ENCODE measurements at places on chromosomes 5 and 9.

DNA sequence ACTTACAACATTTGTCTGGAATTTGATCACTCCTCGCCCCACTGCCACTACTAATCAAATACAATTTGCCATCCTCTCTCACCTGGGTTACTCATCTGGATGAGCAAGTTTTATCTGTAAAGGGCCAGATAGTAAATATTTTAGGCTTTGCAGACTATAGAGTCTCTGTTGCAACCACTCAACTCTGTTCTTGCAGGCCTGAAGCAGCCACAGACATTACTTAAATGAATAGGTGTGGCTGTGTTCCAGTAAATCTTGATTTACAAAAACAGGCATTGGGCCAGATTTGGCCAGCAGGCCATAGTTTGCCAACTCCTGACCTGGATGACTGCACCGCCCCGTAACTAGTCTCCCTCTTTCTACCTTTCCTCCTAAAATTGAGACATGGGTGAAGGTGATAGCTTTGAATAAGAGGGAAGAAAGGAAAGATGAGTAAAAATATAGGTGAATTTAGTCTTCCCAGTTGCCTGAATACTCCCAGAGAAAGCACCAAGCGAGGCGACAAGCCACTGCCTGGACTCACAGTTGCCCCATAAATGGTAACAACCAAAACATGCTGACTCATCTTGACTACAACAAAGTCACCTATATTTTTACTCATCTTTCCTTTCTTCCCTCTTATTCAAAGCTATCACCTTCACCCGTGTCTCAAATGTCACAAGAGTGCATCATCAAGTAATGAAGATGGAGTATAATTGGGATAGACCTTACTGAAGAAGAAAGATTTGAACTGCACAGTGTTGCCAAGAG is 32.5 kb upstream of the SCAMP1 start:
- no peak for DNase-seq

GRCh38 chr9:96199006-96199405 is 103.0 kb downstream of the HSD17B3 start:
- no peak for DNase-seq

DNA sequence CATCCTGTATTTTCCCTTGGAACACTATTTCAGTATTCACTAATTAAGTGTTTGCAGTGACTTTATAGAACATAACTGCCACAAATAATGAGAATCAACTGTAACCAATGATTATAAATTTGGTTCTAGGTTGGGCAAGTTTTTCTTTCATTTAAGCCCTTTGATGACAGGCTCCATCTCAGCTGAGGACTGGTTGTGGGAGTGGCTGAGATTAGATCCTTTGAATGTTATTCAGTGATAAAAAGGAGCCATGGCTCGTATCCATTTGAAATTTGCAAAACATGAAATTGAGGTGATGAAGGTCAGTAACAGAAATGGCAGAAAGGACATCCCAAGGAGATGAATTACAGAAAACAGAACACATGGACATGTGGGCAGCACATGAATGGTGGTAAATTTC is 138.1 kb upstream of the PCA3 start:
- no peak for DNase-seq

DNA sequence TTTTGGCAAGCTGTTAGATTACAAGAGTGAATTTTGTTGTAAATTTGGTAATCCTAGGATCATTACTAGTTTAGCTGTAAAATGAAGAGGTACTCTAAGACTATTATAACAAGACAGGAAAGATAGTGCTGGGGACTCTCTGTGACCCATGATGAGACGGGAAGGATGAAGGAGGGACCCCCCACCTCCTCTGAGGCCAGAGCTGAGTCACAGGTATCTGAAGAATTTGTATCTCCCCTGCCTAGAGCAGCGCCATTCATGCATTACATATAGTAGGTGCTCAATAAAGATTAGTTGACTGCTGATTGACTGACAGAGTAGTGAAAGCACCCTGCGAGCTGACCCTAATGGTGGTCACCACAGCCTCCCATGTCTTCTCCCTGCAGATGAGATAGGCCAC is 202.8 kb downstream of the SNX18 start:
- no peak for DNase-seq

DNA sequence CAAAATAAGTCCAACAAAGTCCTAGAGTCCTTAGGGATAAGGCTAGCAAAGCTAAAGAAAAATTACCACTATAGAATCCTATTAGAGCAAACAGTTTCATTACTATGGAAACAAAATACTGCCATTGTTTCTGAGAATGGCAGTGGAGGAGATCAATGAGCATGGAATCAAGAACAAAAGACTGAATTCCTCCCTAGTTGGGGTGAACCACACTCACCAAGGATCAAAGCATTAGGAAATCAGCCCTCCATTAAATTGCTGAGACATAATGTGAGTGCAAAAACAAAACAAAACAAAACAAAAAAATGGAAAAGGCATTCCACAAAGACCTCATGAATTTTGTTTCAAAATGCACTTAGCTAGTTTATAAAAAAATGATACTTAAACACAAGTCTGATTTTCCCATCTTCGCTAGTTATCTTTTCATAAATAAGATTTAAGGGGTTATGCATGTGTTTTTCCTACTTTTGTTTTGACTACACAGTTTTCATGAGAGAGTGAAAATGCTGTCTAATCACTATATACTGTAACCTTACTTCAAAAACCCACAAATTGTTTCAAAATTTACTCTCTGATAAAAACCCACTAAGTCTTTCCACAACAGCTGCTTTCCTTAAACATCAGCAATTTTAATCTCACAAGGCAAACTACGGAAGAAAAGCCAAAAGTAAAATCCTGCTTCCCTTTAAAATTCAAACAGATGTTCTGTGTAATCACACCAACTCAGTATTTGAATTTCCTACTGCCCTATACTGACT is 9.7 kb downstream of the SERINC5 start:
- no peak for DNase-seq

DNA sequence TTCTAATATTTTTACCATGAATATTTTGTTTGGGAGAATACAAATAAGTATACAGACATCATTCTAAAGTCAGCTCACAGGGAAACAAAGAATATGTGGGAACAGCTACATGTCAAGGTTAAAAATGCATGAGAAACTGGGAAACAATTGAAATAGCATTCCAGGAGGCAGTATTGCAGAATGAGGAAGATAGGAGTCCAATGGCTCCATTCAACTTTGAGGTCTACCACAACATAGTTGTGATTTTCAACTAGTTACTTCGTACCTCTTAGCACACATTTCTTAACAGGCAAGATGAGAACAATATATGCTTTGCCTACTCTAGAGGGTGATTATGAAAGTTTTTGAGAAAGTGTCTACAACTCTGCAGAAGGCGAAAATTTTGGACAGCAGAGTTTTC is 35.2 kb upstream of the CAST start:
- DNase-seq = no peak

- DNase-seq = peak; percentile 93
Measured at GRCh38 chr9:129868872-129869486, 33.7 kb downstream of the USP20 start.

DNA sequence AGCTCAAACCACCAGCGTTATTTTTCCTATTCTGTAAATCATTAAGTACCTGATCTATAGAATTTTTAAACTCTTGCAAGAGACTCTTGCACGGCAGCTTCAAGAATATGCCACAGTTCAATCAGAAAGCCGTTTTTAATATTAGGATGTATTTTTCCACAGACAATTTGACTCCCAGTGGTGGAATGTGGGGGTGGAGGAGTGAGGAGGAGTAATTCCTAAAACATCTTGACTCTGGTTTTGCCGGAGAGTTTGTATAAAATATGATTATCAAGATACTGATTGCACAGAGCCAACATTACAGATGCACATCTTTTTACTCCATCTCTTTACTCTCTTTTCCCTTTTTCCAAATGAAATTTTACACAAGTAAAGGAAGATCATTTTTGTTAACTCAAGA is 288.3 kb downstream of the ENC1 start:
- no peak for DNase-seq

- DNase-seq = no peak
Measured at GRCh38 chr5:368183-369084, 46.9 kb downstream of the AHRR start.

DNA sequence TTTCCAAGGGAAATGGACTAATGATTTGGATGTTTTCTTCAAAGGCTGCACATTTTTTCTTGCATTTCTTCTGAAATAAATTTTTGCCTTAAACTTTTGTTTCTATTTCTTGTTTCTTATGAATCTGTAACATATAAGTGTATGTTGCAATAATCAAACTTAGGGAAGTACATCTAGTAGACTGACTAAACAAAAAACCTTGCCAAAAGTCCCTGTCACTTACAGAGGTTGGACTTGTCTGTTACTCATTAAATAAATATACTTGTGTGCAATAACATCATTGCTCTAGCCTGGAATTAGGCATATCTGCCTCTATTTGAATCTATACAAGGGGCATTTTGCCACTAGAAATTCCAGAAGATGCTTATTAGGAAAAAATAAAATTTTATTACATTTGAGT is 56.6 kb downstream of the C6 start:
- no peak for DNase-seq

- no peak for DNase-seq
Measured at GRCh38 chr5:139094154-139095131, 103.7 kb downstream of the SIL1 start.

GRCh38 chr5:141172381-141173204 is at the start of gene PCDHB7:
TSS of gene PCDHB7 (plus strand) at chr5:141172644. CDS start at chr5:141172836, 192 bp downstream.
- peak; percentile 29 for DNase-seq

GRCh38 chr5:172380987-172381643 is 73.2 kb downstream of the SH3PXD2B start:
- no peak for DNase-seq

GRCh38 chr9:106503759-106504158 is 359.2 kb upstream of the ZNF462 start:
- DNase-seq = no peak

DNA sequence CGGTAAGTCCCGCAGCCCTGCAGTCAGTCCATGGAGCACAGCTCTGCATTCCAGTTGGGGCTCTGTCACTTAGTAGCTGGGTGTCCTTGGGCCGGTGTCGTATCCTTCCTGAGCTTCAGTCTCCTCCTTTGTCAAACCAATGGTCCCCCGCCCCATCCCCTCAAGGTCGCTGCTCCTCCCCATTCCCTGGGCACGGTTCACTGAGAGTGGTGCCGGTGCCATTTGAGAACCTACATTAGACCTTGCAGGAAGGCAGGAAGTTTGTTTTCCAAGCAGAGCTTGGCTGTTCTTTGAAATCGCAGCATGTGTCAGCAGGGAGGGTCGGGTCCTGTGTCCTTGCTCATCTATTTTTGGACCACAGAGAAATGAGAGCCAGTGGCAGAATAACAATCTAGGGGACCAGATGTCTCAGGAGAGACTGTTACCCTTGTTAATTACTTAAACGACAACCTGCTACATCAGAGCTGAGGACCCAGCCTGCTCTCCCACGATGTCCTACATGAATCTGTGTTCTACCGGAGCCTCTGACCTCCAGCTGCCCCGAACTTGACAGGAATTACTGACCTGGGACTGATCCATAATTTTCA is 21.7 kb upstream of the BARHL1 start:
- DNase-seq = no peak

DNA sequence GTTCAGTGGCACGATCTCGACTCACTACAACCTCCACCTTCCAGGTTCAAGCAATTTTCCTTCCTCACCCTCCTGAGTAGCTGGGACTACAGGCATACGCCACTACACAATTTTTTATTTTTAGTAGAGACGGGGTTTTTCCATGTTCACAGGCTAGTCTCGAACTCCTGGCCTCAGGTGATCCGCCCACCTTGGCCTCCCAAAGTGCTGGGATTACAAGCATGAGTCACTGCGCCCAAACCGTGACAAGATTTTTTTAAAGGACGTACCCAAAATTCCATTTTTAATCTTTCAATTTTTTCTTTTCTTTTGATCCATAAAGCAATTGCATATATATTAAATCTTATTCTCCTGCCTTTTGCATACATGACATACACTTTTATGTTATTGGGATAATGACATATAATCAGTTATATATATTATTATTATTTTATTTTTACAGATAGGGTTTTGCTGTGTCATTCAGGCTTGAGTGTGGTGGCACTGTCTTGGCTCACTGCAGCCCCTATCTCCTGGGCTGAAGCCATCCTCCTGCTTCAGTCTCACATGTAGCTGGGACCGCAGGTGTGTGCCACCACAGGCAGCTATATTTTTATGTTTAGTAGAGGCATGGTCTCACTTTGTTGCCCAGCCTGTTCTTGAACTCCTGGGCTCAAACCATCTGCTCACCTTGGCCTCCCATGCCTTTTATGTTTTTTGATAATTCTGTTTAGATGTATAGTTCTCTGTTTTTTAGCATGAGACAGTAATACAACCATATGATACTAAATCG is 71.9 kb downstream of the RAB24 start:
- DNase-seq = no peak

GRCh38 chr5:149056616-149057165 is 6.2 kb downstream of the SH3TC2 start:
- no peak for DNase-seq

GRCh38 chr9:72812559-72813111 is 140.2 kb downstream of the ALDH1A1 start:
- no peak for DNase-seq

GRCh38 chr5:176822793-176823481 is 12.6 kb downstream of the UNC5A start:
- DNase-seq = no peak

GRCh38 chr9:83936523-83936922 is 15.3 kb upstream of the KIF27 start:
- DNase-seq = no peak

DNA sequence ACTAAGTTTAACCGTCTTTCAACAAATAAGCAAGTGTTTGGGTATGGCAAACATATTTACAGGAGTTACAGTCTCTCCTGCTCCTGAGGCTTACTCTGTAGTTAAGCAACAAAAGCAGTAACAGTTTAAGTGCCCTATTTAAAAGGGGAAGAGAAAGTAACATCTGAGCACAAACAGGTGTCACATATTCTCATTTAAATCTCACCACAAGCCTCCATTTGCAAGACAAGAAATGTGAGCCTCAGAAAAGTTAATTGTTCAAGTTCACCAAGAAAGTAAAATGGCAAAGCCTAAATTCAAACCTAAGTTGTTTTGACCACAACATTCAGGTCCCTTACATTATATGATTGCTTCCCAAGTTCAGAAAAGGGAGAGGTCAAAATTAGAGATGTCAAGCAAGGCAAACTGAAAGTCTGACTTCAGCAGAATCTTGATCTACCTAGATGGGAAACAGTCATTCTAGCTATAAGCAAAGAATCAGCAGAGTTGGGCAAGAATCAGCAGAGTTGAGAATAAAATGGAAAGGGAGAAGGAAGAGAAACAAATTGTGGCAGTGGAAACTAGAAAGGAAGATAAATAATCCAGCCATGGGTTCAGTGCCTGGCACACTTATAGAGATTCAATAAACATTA is 93.4 kb downstream of the STRBP start:
- peak; percentile 30 for DNase-seq

GRCh38 chr5:114305402-114306207 is 56.3 kb upstream of the KCNN2 start:
- DNase-seq = peak; percentile 18

DNA sequence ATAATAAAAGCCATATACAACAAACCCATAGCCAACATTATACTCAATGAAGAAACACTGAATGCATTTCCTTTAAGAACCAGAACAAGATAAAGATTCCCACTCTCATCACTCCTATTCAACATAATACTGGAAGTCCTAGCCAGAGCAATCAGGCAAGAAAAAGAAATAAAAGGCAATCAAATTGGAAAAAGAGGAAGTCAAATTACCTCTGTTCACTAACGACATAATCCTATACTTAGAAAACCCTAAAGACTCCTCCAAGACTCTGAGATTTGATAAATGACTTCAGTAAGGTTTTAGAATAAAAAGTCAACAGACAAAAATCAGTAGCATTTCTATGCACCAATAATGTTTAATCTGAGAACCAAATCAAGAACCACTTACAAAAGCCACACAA is 36.6 kb upstream of the HTR4 start:
- DNase-seq = no peak
